DMS53 (cell line): ENCODE measurements at places on chromosomes 6 and 20.
A peak's percentile ranks its signal among the peaks of the same experiment; 100 is the strongest.

- DNase-seq: peak; percentile 29
Observed at GRCh38 chr6:3370361-3371221, 86.3 kb downstream of the SLC22A23 start.

DNA sequence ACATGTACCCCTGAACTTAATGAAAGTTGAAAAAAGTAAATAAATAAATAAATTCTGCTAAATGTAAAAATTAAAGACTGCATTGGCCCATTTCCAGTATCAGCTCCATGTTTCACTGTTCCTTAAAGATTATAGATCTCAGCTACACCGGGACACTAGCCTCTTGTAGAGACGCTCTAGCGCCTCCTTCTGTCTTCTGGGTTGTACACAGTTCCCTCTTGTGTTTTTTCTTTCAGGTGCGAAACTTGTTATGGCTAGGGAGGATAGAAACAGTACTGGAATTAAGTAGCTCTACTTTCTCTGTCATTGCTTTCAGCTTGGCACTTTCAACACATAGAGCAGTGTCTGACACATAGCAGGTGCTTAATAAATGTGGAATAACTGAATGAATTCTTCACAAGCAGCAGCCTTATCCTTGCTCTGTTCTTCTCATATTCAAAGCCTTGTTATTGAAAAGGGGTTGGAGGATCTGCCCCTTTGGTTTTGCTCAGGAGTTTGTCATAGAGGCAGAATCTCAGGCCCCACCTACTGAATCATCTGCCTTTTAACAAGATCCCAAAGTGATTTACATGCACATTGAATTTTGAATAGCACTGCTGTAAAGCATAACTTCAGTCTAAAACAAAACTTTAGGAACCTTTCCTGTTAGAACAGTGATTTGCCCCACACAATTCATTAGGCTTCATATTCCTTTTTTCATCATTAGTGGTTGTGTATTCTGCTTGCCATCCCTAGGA lies 92.3 kb downstream of the FIG4 start:
- DNase-seq: peak; percentile 3

GRCh38 chr20:59939052-59939878 lies 840 bp downstream of the PPP1R3D start:
- DNase-seq: peak; percentile 78

DNA sequence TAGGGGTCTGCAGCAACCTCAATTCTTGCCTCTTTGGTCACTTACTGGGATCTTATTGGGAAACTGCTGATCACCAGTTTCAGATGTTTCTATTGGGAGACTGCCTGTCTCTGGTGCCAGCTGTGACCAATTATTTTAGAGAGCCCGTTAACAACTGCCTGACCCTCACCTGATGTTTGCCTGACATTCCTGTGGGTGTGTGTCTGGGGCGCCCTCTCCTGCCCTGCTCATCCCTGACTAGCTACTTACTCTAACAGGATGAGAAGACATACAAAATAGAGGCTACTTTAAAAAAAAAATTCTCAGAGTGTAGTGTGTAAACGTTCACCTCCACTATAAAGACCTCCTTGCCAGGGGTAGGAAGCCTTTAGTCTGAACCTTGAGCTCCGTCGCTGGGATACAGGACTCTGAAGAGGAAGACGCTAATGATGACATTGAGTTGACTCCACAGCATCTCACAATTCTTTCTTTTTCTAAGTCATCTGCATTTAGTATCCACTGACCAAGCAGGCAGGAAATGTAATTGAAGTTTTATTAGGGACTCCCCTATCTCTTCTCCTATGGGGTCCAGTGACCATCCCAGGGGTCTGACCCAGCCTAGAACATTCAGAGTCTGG lies 54.6 kb upstream of the DDR1 start:
- no peak for DNase-seq

DNA sequence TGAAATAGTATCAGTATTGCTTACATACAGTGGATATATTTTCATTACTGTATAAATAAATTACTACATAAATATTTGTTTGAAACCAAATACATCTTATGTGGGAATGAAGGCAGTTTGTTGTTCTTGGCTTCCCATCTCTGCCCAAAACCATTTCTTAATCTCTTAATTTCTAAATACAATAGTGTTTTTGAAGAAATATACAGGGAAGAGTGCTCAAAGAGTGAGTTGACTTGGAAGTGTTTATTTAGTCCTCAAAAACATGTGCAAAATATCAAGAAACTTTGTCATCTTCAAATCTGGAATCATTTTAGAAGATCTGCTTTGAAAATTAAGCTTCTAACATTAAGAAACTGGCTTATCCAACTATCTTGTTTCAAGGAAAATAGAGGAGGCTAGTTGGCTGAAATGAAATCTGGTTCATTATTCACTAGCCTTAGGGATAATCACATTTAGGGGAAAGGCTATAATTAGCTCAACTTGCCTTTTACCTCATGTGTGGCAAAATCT lies 259.8 kb upstream of the FLRT3 start:
- no peak for DNase-seq

GRCh38 chr6:82084324-82084920 lies 163.1 kb downstream of the IBTK start:
- DNase-seq: peak; percentile 43

- DNase-seq: no peak
Observed at GRCh38 chr6:39243809-39244208, 14.5 kb upstream of the KCNK5 start.

DNA sequence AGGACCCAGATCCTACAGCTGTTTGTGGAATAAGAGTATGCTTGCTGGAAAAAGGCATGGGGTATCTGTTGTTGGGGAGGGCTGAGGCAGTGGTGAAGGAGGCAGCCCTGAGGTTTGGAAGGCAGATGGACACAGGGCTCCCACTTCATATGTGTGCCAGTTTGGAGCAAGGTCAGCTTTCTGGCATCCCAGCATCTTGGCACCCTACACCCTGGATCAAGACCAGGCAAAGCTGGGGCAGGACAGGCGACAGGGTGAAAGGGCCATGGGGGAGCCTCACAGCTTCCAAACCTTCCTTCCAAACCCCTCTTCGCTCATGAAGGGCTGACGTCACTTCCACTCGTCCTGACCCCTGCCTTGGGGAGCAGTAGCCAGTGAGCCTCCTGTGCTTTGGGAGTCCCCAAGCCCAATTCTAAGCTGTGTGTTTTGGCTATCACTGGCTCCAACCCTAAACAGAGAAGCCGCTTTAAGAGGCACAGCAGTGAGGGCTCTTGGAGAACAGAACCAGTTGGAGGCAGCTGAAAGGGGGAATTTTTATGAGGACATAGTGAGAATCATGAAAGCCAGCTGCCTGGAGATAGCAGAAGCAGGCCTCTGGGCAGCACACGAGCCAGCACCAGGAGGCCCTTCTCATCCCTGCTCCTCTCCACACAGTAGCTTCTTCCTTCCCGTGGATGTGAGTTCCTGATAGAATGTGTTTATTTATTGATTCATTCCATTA lies 448.6 kb upstream of the CDH4 start:
- DNase-seq: no peak

GRCh38 chr6:9370480-9370879 lies 935.1 kb upstream of the SLC35B3 start:
- peak; percentile 3 for DNase-seq

DNA sequence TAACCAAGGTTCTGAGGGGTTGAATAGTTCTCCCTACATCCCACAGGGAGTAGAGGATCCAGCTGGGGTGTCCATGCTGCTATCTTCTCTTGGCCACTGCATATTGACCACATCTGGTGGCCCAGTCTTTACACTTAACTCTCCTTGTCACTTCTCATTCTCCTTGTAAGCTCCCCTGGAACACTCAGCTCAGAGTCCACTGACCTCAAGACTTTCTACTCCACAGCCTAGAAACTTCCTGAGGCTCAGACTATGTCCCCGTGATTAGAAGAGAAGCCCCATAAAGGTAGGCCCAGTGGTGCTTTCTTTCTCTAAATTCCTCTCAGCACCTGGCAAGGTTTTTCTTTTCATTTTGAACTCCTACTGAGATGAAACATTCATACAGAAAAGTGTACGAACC lies 13.3 kb upstream of the ZFAND3 start:
- DNase-seq: no peak

DNA sequence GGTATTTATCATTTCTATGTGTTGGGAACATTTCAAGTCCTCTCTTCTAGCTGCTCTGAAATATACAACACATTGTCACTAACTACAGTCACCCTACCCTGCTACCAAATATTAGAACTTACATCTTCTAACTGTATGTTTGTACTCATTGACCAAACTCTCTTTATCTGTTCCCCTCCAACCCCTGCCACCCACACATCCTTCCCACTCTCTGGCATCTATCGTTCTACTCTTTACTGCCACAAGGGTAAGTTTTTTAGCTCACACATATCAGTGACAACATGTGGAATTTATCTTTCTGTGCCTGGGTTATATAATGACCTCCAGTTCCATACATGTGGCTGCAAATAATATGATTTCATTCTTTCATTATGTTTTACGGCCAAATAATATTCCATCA lies 171.9 kb downstream of the GMDS start:
- no peak for DNase-seq

GRCh38 chr6:38062066-38062465 lies 242.5 kb downstream of the ZFAND3 start:
- no peak for DNase-seq

DNA sequence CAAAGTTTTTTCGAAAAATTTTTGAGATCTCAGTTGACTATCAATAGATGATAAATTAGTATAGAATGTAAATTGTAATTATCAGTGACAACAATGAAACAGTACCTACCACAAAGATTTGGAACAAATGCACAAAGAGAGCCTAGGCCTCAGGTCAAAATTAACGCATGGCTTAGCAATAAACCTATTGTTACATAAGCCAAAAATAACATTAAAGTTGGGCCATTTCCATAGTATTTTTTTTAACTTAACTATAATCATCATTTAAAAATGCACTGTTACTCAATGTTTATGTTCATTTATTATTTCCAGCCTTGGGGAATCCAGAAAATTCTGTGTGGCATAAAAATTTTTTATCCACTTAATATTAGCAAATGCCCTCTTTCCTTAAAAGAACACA lies 117.0 kb downstream of the EPB41L2 start:
- no peak for DNase-seq

GRCh38 chr20:7629880-7630279 lies 310.4 kb downstream of the HAO1 start:
- DNase-seq: no peak

DNA sequence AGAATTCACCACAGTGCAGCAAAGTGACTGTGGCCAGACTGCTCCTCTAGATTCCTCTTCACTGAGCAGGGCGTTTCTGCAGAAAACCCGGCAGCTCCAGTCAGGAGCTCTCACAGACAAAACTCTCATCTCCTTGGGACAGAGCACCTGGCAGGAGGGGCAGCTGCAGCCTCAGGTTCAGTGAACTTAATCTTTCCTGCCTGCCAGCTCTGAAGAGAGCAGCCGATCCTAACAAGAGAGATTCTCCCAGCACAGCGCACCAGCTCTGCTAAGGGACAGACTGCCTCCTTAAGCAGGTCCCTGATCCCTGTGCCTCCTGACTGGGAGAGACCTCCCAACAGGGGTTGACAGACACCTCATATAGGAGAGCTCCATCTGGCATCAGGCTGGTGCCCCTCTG lies 1065.5 kb downstream of the GRIK2 start:
- DNase-seq: no peak

GRCh38 chr20:17624070-17624469 lies 54.2 kb downstream of the DSTN start:
- no peak for DNase-seq
